ENCODE measurements at places on chromosomes 16 and 17.
A peak's percentile ranks its signal among the peaks of the same experiment; 100 is the strongest.

GRCh38 chr17:51351890-51352289, 91.5 kb downstream of the UTP18 start:
- DNase-seq: no peak

- DNase-seq: no peak
Measured at GRCh38 chr17:8791910-8792270, 7.3 kb downstream of the MFSD6L start.

DNA sequence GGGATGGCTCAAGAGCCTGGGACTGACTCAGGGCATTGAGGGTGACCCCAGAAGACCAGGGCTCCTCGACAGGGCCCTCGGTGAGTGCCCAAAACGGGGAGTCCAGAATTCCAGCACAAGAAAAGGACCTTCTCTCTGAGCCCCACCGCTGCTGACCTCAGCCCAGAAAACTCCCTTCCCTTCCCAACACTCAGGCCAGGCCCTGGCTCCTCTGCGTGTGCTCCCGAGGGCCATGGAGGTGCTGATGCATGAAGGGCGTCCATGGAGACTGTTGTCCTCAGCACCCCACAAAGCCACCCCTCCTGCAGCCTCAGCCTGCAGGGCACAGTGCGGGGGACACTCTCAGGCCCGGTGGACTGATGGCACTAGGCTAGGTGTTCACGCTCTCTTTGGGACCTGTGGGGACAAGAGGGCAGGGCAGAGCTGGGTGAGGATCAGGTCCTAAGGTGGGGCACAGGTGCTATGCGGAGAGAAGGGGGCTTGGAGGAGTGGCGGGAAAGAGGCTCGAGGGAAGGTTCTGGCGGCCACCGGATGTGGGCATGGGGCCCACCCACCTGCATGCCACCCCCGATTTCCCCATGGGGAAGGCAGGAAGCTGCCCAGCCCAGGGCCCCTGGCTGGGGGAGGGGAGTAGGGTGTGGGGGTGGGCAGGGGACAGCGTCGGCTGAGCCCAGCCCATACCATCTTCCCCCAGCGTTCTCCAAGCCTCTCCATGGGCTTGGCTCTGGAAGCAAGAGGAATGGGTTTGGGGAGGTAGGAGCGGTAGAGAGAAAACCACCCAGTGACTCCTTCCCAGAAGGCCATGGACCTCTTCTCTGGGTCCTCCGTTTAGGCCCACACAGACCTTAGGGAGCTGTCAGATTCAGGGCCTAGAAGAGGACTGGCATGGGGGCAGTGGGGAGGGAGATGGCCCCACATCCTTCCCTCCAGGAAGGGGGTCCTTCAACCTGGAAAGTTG, 4.5 kb upstream of the TSPOAP1 start:
- peak; percentile 56 for DNase-seq

DNA sequence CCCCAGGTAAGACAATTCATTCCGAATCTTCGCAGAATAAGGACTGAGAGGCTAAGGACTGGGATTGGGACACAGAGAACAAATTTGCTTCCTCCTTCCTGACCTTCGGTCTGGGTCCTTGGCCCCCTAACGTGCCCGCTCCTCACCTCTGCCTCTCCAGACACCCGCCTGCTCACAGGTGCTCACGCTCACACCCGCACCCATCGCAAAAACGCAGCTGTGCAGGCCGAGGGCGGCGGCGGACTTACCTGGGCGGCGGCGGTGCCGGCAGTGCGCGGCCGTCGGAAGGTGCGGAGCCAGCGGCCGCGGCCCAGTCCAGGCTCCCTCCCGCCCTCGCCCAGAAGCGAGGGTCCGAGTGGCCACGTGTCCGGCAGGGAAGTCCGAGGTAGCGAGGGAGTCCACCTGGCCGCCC, 7.1 kb upstream of the HOXB9 start:
- no peak for DNase-seq

GRCh38 chr17:42845556-42845917, 1.2 kb downstream of the AOC2 start:
- DNase-seq: no peak

- no peak for DNase-seq
Measured at GRCh38 chr16:12503191-12503590, 300.5 kb downstream of the CPPED1 start.

DNA sequence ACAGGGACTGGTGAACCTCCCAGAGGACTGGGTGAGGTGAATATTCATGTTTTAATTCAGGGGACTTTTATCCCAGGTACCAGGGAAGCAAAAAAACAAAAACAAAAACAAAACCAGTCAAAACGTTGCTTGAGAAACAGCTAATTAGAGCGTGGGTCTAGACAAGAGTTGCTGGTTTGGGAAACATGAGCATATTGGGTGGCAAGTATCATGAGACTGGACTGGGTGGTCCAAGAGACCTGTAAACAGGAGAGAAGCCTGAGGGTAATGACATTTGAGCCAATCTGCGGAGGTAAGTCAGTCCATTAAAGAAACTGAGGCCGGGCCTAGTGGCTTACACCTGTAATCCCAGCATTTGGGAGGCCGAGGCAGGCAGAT, 11.5 kb upstream of the BPTF start:
- DNase-seq: no peak

- DNase-seq: no peak
Measured at GRCh38 chr17:8630227-8630801, at the start of gene MYH10. Gene MYH10, minus strand, starts transcription at chr17:8630725. Its CDS starts 7,479 bp downstream, at chr17:8623246.

- DNase-seq: no peak
Measured at GRCh38 chr16:49049191-49049590, 232.4 kb downstream of the CBLN1 start.

DNA sequence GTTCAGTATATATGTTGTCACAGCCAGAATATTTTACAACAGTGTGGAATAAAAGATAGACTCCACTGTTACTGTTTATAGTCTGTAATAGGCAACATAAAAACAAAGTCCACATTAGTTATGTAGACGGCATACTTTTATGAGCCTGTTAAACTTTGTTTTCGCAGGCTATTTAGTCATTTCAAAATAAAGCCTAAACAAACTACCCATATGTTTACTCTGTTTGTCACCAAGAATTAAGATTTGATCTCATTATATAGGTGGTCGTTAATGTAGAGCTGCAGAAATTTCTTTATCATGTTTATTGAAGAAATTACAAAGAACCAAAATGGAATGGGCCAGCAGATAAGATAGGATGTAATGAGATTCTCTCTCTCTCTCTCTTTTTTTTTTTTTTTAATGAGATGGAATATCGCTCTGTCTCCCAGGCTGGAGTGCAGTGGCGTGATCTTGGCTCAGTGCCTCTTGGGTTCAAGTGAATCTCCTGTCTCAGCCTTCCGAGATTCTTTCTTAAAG, 943.8 kb upstream of the SOX9 start:
- no peak for DNase-seq

- no peak for DNase-seq
Measured at GRCh38 chr16:11308493-11309283, 27.6 kb upstream of the PRM1 start.

DNA sequence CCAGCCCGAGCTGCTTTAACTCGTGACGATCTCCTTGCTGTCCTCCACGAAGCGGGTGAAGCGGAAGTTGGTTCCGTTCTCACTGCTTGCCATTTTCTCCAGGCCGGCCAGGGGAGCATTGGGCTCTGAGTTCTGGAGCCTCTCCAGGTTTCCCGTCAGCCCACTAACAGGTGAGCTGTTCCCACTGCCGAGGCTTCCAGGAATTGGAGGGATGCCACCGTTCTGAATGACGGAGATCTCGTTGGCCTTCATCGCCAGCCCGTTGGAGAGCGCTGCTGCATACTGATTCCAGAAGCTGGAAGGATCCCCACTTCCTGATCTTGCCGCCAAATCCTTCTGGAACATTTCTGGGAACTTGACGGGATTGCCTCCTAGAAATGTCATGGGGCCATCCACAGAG, 14.0 kb downstream of the SALL1 start:
- DNase-seq: no peak

DNA sequence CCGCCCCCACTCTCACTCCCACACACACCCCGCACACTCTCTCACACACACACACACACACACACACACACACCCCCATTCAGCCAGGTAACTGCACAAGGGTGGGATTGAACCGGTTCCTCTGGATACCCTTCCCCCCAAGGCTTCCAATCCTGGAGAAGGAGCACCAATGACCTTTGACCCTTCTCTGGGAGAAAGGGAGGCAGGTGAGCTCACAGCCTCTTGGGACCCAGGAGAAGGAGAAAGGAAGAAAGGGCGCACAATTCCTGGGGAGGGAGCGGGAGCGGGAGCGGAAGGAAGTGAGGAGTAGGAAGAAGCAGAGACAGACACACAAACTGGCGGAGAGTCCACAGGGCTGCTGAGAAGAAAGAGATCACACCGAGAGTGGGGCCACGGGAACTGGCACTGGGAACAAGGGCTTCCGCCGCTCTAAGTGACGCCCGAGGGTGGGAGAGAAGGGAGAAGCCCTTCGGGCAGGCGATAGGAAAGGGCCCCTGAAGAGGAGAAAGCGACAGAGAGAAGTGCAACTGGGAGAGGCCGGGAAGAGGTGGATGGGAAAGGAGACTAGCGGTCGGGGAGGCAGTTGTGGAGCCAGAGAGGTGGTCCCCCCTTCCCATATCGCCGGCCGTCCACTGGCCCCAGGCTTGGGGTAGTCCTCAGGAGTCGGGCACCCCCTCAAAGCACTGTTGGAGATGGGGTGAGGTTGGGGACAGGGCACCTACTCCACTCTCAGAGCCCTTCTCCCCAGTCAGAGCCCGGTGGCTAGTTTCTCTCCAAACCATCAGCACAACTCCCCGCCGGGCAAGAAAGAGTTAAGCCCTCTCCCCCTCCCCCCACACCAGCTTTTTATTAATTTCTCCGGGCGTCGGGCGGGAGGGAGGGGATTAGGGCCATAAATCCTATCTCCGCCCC, 1.3 kb downstream of the SAMD14 start:
- DNase-seq: no peak

DNA sequence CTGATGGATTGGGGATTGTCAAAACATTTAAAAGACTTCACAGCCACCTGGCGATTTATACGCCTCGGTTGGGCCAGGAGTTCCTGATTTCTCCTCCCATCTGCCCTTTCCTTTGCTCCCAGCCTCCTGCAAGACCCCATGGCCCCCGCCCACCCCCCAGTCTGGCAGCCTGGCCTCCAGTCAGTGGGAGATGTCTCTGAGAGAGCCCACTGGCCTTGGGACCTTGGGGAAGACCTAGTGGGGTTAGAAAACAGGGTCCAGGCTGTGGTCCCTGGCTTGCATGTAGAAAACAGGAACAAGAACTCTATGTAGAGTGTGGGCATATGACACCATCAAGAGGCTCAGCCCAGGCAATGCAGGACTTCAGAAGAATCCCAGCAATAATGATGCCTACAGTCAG, 209.4 kb upstream of the C16orf82 start:
- DNase-seq: no peak

DNA sequence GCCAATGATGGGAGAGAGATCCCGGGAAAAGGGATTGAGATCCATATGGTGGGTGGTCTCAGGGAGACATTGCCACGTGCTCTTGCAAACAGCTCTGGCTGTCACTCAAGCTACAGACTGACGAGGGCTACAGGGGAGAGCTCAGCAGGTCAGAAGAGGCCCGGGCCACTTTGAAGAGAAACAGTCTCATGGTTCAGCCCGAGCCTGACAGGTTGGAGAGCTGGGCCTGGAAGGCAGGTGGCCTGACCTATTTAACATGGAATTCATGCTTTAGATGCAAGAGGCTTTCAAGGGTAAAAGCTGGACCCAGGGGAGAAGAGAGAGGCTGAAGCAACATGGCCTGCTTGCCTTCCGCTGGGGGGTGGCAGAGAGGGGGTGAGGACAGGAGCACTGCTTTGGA, 81.0 kb upstream of the BRD7 start:
- DNase-seq: no peak

All from activated T-cell treated with anti-CD3 and anti-CD28 coated beads for 4 hours (primary cell).